ENCODE measurements at places on chromosomes 11 and 22. TPM values are rescaled to one million over a fixed set of nuclear protein-coding genes. Genes with fewer than 3 reads are reported as not detected.

Gene CCDC73
- total RNA-seq = not detected

- peak overlapping the region; percentile 30 for H3K27ac ChIP-seq
- no peaks in the 10 kb centered on the region for H3K4me1 ChIP-seq
- DNase-seq = peak; percentile 84
- peaks cover 10% of the 10 kb centered on the region for H3K27me3 ChIP-seq
- peak overlapping the region; percentile 23 for H3K4me3 ChIP-seq
- no peaks in the 10 kb centered on the region for H3K36me3 ChIP-seq
Observed at GRCh38 chr11:66718320-66718971, 10.6 kb downstream of the SPTBN2 start.

GRCh38 chr11:9138612-9139579 lies 47.5 kb upstream of the SCUBE2 start:
- H3K4me3 ChIP-seq = no peak overlapping the region
- DNase-seq = no peak
- H3K4me1 ChIP-seq = peaks cover 32% of the 10 kb centered on the region
- peaks cover 58% of the 10 kb centered on the region for H3K36me3 ChIP-seq

Gene PCSK7
- 57.8 TPM for total RNA-seq

Gene ART1
- total RNA-seq = 0.29 TPM

- no peaks in the 10 kb centered on the region for H3K4me1 ChIP-seq
- H3K27me3 ChIP-seq = no peaks in the 10 kb centered on the region
- no peak overlapping the region for H3K4me3 ChIP-seq
- DNase-seq = no peak
Observed at GRCh38 chr22:26708256-26709009, 51.0 kb downstream of the MIAT start.

- no peak for DNase-seq
- no peaks in the 10 kb centered on the region for H3K27me3 ChIP-seq
- H3K27ac ChIP-seq = peak overlapping the region; percentile 100
- no peaks in the 10 kb centered on the region for H3K36me3 ChIP-seq
Observed at GRCh38 chr11:58576887-58577471, 1.3 kb upstream of the LPXN start.

DNA sequence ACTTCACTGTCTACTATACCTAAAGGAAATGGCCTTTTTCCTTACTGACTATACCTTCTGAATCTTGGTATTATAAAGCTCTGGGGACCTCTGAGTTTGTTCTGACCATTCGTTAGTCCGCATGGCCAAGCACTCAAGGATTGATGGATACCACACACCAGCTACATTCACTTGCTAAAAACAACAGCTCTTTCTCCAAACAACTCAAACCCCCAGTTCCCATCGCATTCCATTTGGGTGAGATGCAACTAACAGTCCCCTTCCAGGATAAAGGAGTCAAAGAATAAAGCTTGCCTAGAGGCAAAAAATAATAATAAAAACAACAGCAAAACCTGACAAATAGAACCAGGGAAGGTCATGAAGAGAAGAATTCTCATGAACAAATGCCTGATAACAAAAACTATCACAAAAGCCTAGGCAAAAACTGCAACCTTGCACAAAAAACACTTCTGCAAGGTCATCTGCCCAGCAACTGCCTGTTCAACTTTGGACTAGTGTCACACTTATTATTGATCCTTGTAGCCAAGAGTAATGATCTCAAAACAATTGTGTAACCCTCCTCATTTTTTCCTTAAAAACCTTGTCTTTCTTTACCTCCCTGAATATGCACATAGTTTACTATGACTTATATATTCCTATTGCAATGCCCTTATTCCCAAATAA lies 139.0 kb upstream of the GUCY1A2 start:
- H3K27me3 ChIP-seq = no peaks in the 10 kb centered on the region
- no peaks in the 10 kb centered on the region for H3K4me1 ChIP-seq
- no peak for DNase-seq
- no peak overlapping the region for H3K4me3 ChIP-seq

Gene GRK2
- total RNA-seq = 98.4 TPM

- no peaks in the 10 kb centered on the region for H3K36me3 ChIP-seq
- H3K27me3 ChIP-seq = no peaks in the 10 kb centered on the region
- H3K27ac ChIP-seq = no peak overlapping the region
- peaks cover 25% of the 10 kb centered on the region for H3K4me1 ChIP-seq
- DNase-seq = no peak
Observed at GRCh38 chr11:9230296-9230695, 34.9 kb downstream of the DENND5A start.

DNA sequence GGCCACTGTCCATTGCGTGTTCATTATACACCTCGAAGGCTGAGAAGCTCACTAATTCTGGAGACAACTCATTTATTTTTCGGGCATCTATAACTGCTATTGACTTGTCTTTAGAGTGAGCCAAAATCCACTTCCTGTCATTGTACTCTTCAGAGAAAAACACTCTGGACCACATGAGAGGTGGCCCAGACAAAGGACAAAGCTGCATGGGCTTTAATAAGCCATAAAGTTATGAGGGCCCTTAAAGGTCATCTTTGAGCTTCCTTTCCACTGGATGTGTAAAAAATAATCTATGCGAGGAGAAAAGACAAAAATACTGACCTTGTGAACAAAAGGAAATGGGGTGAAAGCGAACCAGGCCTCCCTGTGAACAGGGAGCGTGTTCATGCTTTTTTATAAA lies 63.5 kb upstream of the ZC3H12C start:
- H3K4me3 ChIP-seq = no peak overlapping the region
- no peak overlapping the region for H3K27ac ChIP-seq
- H3K36me3 ChIP-seq = no peaks in the 10 kb centered on the region
- H3K4me1 ChIP-seq = no peaks in the 10 kb centered on the region
- no peak for DNase-seq
- no peaks in the 10 kb centered on the region for H3K27me3 ChIP-seq

GRCh38 chr11:44243595-44244343 lies 66.2 kb downstream of the ALX4 start:
- H3K27ac ChIP-seq = no peak overlapping the region
- peaks cover 18% of the 10 kb centered on the region for H3K36me3 ChIP-seq
- H3K4me3 ChIP-seq = no peak overlapping the region
- DNase-seq = no peak
- H3K4me1 ChIP-seq = peaks cover 19% of the 10 kb centered on the region
- H3K27me3 ChIP-seq = no peaks in the 10 kb centered on the region

GRCh38 chr11:96391698-96392307 lies 2.0 kb downstream of the JRKL start:
- no peaks in the 10 kb centered on the region for H3K36me3 ChIP-seq
- H3K4me3 ChIP-seq = no peak overlapping the region
- H3K4me1 ChIP-seq = peaks cover 17% of the 10 kb centered on the region
- DNase-seq = no peak
- H3K27me3 ChIP-seq = no peaks in the 10 kb centered on the region
